ENCODE measurements at places on chromosomes 7 and 10. TPM values are rescaled to one million over a fixed set of nuclear protein-coding genes. Genes with fewer than 3 reads are reported as not detected.
A peak's percentile ranks its signal among the peaks of the same experiment; 100 is the strongest.

- DNase-seq: no peak
Observed at GRCh38 chr10:85458324-85458723, 908.3 kb downstream of the GRID1 start.

DNA sequence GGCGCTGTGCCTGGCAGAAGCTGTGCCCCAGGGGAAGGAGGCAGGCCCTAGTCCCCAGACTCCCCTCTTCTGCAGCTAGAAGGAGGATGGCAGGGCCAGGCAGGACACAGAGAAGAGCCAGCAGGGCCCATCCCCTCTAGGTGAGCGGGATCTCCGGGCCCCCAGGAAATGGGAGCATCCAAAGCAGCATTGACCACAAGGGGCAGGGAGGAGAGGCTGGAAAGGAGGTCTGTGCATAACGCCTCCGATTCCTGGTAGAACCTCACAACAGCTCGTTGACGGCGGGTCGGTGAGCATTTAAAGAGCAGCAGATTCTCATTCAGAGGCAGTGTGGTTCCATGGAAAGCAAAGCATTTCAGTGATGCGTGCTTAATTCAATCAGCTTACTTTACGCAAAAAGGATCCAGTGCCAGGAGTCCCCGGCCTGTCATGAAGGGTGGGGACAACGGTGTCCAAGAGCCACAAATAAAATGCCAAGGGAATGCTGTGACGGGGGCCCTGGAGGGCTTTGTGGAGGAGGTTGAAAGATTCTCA is 41.0 kb downstream of the CLRN3 start:
- DNase-seq: no peak

Gene DRGX
- not detected for total RNA-seq

DNA sequence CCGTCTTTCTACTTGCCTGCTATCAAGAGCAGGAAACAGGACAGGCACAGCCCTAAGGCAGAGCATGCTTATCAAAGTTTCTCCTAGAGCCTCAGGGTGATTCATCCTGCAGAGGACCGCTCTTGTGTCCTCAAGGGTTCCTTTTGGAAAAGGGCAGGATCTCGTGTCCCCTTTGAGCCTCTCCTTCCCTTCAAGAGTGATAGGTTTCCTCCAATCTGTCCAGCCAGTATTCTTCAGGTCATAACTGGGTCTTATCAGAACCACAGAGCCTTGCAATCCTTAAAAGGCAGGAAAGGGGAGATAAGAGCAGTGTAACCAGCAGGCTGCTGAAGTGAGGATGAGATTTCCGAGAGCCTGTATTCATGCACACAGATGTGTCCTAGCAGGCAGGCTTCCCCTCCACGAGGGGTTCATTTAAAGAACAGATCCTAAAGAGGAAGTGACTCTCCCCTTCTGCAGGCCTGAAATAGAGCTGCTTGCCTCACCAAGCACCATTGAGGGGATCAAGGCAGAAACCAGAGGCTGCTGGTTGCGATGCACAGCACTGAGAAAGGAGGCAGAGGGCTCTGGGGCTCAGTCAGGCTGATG is 90.5 kb upstream of the SVIL start:
- peak; percentile 48 for DNase-seq
